ENCODE measurements at places on chromosomes 1 and 21.

GRCh38 chr1:51372561-51372960 lies 42.2 kb upstream of the TTC39A start:
- no peak for DNase-seq

DNA sequence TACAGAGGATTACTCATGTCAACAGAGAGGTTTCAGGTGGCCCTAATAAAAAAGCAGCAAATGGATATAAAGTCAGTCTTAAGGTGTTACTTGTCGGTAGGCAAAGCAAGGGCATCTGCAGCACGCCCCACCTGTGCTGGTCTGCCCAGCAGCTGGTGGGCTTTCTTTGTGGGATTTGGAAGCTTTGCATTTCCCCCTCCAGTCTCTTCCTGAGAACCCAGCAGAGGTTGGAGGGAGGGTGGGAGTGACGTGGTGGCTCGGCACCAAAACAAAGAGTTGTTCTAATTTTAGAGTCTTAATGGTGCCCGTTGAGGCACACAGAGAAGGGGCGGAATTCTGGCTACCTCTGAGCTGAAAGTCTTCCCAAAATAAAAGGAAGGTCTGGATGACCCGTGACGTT lies 4.8 kb upstream of the PCBP3 start:
- DNase-seq = no peak

DNA sequence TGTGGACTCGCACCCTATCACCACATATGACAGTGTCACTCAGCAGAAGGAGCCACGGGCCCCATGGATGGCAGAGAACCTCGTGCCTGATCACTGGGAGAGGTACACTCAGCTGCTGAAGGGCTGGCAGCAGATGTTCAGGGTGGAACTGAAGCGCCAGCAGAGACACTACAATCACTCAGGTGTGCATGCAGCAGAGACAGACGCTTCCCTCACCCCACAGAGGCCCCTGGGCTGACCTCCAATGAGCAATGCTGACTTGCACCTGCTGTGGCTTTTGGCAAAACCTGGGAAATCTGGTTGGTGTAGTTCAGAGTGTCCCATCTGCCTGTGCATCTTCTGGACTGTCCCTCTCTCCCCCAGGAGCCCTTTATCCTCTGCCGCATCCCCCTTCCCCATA lies 51.9 kb downstream of the KIAA1614 start:
- DNase-seq = no peak

DNA sequence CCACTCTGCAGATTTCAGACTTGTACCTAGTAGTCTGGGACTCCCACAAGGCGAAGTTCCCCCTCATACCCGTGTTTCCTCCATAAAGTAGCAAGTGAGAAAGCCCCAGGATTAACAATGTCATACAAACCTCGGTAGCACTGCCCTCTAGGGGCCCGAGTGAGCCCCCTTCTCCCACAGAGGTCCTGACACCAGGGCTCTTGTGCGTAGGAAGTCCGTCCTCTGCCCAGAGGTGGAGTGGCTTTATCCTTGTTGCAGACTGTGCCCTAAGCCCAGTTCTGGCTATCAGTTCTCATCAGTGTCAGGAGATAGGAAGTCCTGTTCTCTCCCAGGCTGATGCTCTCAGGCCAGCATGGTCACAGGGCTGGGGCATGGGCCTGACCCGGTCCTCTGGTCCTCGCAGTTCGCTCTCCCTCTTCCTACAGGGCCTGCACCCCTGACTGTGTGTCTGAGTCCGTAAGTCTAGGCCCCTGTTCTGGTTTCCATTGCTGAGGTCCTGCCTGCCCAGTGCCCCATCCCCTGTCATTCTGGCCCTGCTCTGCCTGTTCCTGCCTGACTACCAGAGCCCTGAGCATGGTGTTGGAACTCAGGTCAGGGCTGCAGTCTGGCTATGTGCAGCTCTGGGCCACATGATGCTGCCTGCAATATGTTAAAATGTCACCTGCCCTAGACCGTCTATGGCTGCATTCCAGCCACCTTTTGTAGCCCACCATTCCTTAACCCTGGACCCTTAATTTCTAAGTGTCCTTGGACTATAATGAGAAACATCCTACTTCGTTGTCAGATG lies 285.6 kb downstream of the ASTN1 start:
- no peak for DNase-seq

- no peak for DNase-seq
Observed at GRCh38 chr1:6245869-6246496, 2.0 kb downstream of the HES3 start.

DNA sequence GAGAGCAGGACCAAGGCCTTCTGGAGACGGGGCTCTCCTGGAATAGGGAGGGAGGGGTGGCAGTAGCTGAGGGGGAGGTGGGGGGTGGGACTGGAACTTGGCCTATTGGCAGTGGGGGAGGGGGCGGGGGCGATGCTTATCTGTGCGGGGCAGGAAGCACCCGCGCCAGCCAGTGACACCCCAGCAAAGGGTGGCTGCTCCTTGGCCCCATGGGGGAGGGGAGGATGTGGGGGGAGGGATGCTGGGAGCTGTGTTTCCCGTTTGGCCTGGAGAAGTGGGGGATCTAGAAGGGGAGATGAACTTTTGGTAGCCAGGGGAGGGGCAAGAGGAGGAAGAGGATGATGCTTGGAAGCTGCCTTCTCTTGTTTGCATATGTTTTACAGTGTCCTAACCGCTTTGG lies 11.0 kb downstream of the ZBTB7B start:
- no peak for DNase-seq

DNA sequence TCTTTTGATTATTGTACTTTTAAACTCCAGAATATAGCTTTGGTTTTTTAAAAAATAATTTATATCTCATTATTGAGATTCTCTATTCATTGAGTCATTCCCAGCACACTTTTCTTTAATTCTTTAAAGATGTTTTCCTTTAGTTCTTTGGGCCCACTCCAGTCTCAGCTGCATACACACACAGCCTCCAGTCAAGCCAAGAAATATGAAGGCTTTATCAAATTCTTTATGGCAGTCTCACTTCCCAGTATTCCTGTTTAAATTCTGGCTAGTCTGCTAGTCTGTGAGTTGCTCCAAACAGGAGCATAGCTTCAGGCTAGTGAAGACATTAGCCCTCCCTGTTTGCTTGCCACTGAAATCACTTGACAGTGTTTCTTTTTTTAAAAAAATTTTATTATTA lies 61.2 kb downstream of the CRP start:
- DNase-seq = no peak

- no peak for DNase-seq
Observed at GRCh38 chr1:66758241-66758755, 6.0 kb downstream of the DYNLT5 start.

DNA sequence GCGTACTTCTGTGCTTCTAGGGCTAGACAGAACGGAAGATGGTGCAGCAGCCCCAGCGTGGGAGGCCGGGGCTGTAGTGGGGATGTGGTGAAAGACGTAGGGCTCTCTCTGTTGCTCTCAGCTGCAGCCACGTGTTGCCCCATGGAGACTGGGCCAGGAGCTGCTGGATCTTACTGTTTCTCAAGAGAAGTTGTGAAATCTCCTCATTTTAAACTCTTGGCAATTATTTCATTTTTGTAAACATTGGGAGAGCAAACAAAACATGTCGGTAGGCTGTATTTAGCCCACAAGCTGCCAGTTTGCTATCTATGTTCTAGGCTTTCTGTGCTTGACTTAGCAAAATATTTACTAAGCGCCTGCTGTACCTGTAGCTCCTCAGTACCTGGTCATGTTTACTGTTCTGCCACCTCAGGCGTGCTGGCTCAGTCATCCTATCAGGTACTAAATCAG lies 15.9 kb upstream of the ELOA start:
- DNase-seq = no peak

DNA sequence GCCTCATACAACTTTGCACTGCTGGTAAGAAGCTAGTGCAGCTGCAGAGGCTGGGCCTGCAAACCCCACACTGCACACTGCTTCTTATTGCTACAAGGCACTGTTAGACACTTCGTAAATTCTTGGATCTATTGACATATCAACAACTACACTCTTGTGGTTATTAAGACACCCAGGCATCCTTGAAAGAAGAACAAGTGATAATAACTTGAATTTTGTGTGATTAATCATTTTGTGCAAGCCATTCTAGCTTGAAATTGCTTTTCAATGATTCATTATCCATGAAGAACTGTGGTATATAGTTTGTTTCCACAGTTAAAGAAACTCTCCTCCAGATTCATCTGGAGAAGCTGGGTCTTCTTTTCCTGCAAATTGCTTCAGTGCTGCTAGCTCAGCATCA lies 33.7 kb upstream of the IFI44L start:
- no peak for DNase-seq

DNA sequence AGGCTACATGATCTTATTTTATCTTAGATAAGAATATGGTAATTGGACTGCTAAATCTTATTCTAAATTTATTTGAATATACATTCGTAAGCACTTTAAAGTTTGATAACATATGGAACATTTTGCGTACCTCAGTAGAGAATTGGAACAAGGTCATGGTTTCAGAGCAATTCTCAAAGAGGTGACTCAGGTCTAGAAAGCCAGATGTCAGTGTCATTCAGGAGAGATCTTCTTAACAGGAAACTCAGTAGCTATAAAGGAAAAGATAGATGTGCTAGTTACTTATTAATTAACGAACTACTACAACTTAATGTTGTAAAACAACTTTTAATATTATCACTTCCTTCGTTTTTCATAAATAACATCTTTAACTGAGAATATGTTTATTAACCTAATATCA lies 142.5 kb downstream of the USP25 start:
- no peak for DNase-seq

GRCh38 chr1:178959543-178960460 lies 65.9 kb upstream of the FAM20B start:
- DNase-seq = no peak

- DNase-seq = no peak
Observed at GRCh38 chr21:31830701-31831100, 42.1 kb upstream of the HUNK start.

DNA sequence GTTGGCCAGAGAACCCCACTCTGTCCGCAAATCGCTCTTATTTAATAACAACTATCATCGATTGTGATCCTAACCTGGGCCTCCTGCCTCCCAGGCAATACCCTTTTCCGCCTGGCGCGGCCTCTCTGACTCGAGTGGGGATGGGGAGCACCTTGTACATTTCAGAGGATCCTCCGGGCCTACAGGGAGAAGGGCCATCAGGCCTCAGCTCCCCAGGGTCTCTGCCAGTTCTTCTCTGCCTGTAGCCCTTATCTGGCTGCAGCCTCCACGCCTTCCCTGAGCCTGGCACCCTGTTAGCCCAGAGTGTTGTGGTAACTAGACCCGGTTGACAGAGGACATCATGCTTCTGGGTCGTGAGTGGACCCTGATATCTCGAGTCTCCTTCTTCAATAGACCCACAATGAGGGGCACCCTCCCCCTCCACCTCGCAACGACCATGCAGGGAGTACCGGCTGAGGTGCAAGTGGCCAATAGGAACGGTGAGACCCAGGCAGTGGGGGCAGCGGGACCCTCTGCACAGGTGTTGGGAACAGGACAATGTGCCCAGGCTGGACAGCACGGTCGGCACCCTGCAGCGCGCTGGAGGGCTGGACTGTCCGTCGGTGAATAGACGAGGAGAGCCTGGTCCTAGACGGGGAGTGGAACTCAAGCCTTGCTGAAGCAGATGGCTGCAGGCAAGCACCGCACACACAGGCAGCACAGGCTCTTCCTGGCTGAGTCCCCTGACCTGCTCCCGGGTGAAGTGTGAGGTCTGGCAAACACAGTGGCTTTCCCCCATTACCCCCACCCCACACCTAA lies 7.1 kb upstream of the CRYBG2 start:
- DNase-seq = no peak

DNA sequence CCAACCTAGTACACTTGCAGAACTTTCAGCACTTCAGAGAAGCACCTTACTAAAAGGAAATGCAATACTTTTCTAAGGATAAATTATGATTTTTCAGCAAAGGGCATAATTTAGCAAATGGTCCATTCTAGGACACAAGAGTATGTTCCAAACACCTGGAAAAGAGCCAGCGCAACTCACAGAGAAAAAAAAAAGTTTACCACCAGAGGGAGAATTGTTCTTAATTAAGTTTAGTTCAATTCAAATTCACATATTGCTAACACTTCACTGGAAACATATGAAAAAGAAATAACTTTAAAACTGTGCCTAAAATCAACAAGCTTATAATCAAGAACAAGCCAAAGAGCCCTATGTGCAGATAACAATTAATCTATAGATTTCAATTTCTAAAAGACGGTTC lies 338.1 kb downstream of the SEC16B start:
- DNase-seq = no peak

DNA sequence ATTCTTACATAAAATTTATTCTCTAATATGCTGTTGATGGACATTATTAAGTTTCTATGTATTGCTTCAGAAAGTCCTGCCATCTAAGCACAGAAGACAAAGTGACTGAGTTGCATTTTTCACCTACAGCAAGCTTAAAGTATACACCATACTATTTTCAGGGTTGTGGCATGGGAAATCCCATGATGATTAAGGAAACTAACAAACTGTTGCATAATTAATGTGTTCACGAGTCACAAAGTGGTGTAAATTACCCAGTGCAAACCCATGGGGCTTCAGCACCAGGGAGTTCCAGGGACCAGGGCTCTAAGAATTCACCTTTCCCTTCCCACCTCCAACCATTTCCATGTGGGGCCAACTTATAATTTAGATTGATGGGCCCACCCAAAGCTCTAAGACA lies 81.9 kb upstream of the NR5A2 start:
- no peak for DNase-seq

- no peak for DNase-seq
Observed at GRCh38 chr1:100722221-100722620, 2.7 kb downstream of the VCAM1 start.

Measured in HTR-8/SVneo (cell line).